Mononuclear cell (primary cell): ENCODE measurements at places on chromosomes 6 and 20. TPM values are rescaled to one million over a fixed set of nuclear protein-coding genes. Genes with fewer than 3 reads are reported as not detected.

TPD52L2 gene
- total RNA-seq: 54.8 TPM

GJA10 gene
- not detected for total RNA-seq

PLN gene
- total RNA-seq: 0.10 TPM

TXLNB gene
- 0.52 TPM for total RNA-seq

RANBP9 gene
- total RNA-seq: 61.4 TPM

TRAPPC3L gene
- 2.1 TPM for total RNA-seq

LY6G6C gene
- not detected for total RNA-seq

BPIFB1 gene
- total RNA-seq: not detected

CHMP4B gene
- 67.0 TPM for total RNA-seq

MOXD1 gene
- 0.52 TPM for total RNA-seq

EPM2A gene
- total RNA-seq: 6.6 TPM

PPIL1 gene
- total RNA-seq: 5.0 TPM

HLA-DRA gene
- total RNA-seq: 1,165 TPM

SLC17A2 gene
- not detected for total RNA-seq

TBC1D22B gene
- 5.9 TPM for total RNA-seq

OR2H2 gene
- under 0.01 TPM for total RNA-seq

SUN5 gene
- not detected for total RNA-seq

FNDC1 gene
- total RNA-seq: not detected

ALDH8A1 gene
- 1.5 TPM for total RNA-seq

WTAP gene
- total RNA-seq: 267 TPM

TGM2 gene
- total RNA-seq: 0.73 TPM

OR2B6 gene
- not detected for total RNA-seq

PTP4A1 gene
- 82.1 TPM for total RNA-seq

SLC35F1 gene
- not detected for total RNA-seq

SAMD10 gene
- 2.3 TPM for total RNA-seq

MICB gene
- total RNA-seq: 29.2 TPM

C6orf52 gene
- total RNA-seq: not detected

HCRTR2 gene
- total RNA-seq: not detected

FAM209A gene
- total RNA-seq: 3.7 TPM

MMP24OS gene
- total RNA-seq: 20.1 TPM

TBX18 gene
- under 0.01 TPM for total RNA-seq

DLL1 gene
- total RNA-seq: 1.8 TPM

BCAS1 gene
- total RNA-seq: 0.84 TPM

PPIL4 gene
- total RNA-seq: 54.3 TPM

C20orf204 gene
- total RNA-seq: 2.9 TPM

CTNNBL1 gene
- total RNA-seq: 19.4 TPM

LRRC73 gene
- not detected for total RNA-seq

GNAS-AS1 gene
- 0.10 TPM for total RNA-seq

SIRPB1 gene
- 22.8 TPM for total RNA-seq

MOG gene
- total RNA-seq: not detected

SIGLEC1 gene
- total RNA-seq: 0.73 TPM

GLO1 gene
- 45.5 TPM for total RNA-seq

PDE7B gene
- total RNA-seq: 0.42 TPM
